ENCODE measurements at places on chromosomes 13 and 19.

DNA sequence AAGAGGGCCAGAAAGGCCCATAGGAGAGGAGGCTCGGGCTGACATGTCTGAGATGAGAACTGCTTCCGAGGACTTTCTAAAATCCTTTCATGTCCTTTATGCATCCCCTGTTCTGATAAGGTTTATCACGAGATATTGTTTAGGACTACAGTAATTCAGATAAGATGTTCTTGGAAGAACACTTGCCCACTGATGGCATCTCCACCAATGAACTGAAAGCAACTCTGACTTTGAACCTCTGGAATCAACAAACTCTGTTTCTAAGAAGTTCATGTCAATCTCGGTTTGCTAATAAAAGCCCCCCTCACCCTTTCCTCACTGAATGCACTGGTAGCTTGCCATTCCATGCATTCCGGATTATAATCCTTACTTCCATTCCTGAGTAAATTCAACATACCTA is 90.9 kb downstream of the FGF9 start:
- no peak for DNase-seq

DNA sequence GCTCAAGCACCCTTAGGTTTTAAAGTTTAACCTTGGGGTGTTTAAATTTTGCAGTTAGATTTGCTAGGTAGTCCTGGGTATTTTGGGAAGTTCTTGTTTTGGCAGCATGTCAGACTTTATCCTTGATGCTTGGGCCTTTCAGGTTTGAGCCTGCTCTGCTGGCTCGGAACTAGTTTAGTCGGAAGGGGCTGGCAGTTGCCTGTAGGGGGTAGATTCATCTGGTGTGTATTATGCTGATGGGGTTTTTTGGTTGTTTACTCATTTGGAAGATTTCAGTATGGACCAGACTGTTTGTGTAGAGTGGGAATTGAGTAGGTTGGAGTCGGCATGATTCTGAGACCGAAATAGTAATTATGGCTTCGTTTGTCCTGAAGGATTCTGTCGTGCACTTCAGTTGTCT is 15.1 kb downstream of the ILF3 start:
- DNase-seq, result no peak

- no peak for DNase-seq
These were observed 97.4 kb upstream of the AKAP11 start for GRCh38 chr13:42174344-42175162.

DNA sequence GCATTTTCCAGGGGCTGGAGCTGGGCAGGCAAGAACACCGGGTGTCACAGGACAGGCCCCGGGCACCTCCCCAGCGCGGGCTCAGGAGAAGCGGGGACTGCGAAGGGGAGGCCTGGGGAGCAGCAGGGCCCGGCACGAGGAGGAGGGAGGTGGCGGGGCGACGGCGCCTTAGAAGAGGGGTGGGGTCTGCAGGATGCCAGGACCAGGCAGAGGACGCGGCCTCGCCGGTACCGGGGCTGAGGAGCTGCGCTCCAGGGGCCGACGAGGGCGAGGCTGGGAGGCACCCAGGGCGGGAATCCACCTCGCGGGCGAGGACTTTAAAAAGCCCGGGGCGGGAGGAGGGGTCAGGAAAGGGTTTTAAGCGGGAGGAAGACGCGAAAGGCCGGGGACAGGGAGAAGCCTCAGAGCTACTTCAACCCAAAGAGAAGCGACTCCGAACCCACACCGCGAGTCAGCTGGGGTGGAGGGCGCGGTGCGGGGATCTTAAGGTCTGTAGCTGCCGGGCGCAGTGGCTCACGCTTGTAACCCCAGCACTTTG is 665 bp downstream of the ZNF347 start:
- peak; percentile 16 for DNase-seq

- peak; percentile 36 for DNase-seq
These were observed 1.1 kb downstream of the PPP1R12C start for GRCh38 chr19:55116232-55116858.

DNA sequence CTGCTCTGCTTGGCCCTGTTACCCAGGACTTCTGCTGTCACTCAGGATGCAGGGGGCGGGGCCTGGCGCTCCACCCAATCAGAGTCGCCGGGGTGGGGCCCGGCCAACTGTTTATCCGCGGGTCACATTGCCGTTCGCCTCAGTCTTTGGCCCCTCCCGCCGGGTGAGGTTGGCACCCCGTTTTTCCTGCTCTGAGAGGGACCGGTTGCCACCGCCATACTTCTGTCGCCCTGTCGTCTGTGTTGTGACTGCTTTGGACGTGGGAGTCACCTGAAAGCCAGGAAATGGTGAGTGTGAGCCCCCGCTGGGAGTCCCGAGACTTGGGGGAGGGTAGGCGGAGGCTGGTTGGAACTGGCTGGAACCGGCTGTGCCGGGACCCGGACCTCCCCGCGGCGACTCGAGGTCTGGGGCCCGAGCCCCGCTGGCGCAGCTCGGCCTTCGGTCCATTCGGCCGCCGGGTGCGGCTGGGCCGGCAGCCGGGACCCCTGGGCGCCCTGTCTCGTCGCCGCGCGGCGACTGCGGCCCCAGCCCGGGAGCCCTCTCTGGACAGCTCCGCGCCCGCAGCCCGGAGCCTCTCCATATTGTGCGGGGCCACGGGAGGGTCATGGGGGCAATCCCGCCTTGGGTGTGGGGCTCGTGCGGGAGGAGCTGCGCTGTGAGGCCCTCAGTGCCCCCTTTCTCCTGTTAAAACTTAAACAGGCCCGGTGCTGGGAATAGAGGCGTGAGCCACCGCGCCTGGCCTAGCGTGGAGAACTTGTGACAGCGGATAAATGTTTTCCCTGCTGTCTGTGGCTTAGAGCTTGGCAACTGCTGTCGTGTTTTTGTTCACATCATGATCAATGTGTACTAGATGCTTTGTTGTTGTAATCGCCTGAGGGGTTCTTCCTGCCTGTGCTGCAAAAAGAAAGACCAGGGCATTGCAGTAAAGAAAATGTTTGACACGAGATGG is at the start of gene ZNF844:
Gene ZNF844 (plus strand): TSS at position 142 of the 949 bp plus-strand sequence. CDS start 143 bp downstream, at position 285.
- DNase-seq, result peak; percentile 85

DNA sequence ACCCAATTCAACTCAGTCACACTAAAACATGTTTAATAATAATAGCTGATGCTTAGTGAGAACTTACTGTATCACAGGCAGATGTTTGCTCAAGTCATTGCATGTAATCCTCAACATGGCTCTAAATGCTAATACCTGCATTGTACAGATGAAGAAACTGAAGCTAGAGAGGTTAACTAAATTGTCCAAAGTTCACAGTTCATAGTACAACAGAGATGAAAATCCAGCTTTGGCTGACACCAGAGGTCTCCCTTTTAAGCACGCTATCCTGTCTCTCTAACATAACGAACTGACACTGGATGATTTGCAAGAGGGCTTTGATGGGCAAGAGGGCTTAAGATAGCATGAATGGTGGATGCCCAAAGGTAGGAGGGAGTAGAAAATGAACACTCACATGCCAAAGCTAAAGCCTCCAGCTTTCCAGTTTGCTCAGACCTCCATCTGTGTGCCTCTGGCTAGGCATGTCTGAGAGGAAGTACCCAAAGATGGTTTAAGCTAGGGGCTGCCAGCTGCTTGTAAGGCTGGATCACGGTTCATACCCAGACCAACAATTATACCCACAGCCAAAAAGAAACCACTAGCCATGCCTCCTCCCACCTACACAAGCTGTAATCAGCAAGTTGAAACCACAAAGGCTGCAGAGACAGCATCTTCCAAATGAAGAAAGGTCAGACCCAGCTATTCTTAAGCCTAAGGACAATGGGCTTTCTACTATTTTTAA is 196.9 kb upstream of the UBL3 start:
- DNase-seq, result peak; percentile 67

- no peak for DNase-seq
These were observed 10.7 kb upstream of the CRTC1 start for GRCh38 chr19:18672606-18673337.

- DNase-seq, result no peak
These were observed 75.2 kb upstream of the SIAH3 start for GRCh38 chr13:45926741-45927140.

DNA sequence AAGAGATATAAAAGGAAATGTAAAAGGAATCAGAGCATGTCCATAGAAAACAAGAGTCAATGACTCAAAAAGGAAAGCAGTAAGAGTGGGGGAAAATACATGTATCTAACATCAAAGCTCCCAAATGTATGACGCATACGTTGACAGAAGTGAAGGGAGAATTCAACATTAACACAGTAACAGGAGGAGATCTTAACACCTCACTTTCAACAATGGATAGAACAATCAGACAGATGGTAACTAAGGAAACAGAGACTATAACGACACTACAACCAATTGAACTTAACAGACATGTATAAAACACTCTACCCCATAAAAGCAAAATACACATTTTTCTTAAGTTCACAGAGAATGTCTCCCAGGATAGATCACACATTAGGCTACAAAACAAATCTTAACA is 774.8 kb upstream of the ARGLU1 start:
- no peak for DNase-seq

GRCh38 chr13:68616600-68617222 is 1386.6 kb upstream of the PCDH9 start:
- no peak for DNase-seq

- DNase-seq, result no peak
These were observed 465.1 kb downstream of the SLITRK5 start for GRCh38 chr13:88136098-88136790.

DNA sequence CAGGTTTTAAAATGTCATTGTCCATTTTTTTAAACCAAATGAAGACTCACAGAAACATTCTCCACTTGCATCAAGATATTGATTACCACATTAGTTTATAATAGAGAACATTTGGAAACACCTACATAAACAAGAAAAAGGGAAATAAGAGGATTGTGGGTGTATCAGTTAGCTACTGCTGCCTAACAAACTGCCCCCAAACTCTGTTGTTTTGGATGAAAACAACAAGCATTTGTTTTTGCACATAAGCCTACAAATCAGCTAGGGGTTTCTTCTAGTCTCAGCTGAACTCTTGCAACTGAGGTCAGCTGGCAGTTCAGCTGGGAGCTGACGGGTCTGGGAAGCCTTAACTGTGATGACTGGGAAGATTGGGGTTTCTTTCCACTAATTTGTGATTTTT is 464.4 kb downstream of the COG6 start:
- no peak for DNase-seq

DNA sequence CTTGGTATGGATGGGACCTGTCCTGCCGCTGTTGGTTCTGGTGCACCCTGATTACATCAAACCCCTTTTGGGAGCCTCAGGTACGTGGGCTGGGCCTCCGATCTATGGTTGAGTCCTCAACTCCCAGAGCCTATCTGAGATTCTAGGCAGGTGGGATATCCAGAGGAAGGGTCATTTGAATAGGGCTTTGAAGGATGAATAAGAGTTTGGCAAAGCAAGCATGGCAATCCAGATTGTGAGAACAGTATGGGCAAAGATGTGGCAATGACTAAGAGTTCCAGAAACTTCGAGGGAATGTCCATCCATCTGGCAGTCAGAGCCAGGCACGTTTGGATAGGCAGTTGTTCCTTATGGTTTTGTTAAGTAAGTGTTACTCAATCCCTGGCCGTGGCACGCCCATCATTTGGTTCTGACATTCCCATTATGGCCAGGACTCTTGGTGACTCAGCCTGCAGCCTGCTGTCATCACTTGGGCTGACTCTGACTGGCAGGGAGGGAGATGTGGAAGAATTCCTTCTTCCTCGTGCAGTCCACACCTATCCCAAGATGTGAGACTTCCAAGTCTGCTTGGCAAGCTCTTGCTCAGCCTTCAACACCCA is 21.5 kb downstream of the CYP4F22 start:
- DNase-seq, result no peak

GRCh38 chr19:7391218-7391670 is 42.5 kb downstream of the ARHGEF18 start:
- DNase-seq, result no peak

- no peak for DNase-seq
These were observed 10.4 kb upstream of the NANOS2 start for GRCh38 chr19:45924891-45925447.

GRCh38 chr13:76717092-76717491 is 169.1 kb downstream of the KCTD12 start:
- no peak for DNase-seq

DNA sequence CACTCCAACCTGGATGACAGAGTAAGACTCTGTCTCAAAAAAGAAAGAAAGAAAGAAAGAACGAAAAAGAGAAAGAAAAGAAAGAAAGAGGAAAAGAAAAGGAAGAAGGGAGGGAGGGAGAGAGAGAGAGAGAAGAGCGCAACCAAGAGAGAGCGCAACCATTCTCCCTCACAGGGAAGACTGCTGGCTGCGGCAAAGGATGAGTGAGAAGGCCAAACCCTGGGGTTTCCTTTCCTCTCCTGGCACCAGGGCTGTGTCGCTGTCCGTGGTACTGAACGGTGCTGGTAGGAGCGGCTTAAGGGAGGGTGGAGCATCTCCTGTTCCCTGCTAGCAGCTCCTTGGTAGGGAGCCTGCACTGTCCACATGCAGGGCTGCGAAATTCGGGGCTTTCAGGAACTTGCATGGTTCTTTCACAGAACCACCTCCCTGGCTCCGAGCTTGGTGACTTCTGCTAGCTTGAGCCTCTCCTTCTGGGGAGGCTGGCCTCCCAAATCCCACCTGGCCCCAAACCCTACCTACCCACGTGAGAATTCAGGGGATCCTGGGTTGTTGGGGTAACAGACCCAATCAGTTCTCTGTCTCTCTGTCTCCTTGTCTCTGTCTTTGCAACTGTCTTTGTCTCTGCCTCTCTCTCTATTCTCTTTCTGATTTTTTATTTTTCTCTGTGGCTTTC is 51.1 kb upstream of the ZNRF4 start:
- peak; percentile 89 for DNase-seq

DNA sequence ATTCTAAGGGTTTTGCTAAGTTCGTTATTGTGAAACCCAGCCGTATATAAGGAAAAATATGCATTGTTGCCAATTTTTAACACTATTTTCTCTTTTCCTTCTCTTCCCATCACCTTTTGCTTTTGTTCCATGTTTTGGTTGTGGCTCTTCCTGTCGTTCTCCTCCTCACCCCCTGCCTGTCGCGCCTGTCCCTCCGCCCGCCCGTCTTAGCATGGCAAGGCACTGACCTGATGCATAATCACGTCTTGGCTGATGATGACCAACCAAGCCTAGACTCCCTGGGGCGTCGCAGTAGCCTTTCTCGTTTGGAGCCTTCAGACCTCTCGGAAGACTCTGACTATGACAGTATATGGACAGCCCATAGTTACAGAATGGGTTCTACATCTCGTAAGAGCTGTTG is 28.5 kb upstream of the TEX29 start:
- DNase-seq, result no peak

DNA sequence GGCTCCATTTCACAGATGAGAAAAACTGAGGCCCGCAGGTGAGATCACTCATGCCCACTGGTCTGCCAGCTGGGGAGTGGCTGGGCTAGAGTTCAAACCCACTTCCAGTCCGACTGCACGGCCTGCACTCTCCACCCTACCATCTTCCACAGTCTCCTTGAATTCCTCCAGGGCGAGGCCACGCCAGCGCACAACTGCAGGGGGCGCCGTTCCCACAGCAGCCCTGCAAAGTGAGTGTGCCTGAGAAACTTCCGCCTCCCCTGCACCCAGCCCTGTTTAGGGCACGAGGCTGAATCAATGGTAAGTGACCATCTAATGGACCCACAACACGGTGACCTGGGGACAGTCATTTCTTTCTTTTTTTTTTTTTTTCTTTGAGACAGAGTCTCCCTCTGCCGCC is 829 bp upstream of the ATCAY start:
- DNase-seq, result no peak

- no peak for DNase-seq
These were observed 5.1 kb downstream of the CBARP start for GRCh38 chr19:1232652-1233072.

- DNase-seq, result no peak
These were observed 3.0 kb downstream of the PPP6R1 start for GRCh38 chr19:55255618-55256423.

- DNase-seq, result no peak
These were observed 4.1 kb downstream of the IGFL4 start for GRCh38 chr19:46036744-46037128.

GRCh38 chr19:33524024-33524664 is 2.6 kb upstream of the PEPD start:
- DNase-seq, result no peak

Measured in hematopoietic multipotent progenitor cell (in vitro differentiated cells).